ENCODE measurements at places on chromosomes 7 and 10. TPM values are rescaled to one million over a fixed set of nuclear protein-coding genes. Genes with fewer than 3 reads are reported as not detected.
A peak's percentile ranks its signal among the peaks of the same experiment; 100 is the strongest.

GRCh38 chr7:37659971-37660565, 23.5 kb upstream of the GPR141 start:
- DNase-seq = no peak

- DNase-seq = no peak
Observed at GRCh38 chr7:141317033-141317585, 234.1 kb upstream of the AGK start.

DNA sequence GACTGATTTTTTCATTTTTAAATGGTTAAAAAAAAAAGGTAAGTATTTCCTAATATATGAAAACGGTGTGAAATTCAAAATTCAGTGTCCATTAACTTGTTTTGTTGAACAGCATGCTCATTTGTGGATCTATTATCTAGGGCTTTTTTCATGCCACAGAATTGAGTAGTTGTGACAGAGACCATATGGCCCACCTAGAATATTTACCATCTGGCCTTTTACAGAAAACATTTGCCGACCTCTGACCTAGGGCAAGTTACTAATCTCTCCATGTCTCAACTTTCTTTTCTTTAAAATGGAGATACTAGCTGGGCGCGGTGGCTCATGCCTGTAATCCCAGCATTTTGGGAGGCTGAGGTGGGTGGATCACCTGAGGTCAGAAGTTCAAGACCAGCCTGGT, 41.3 kb downstream of the GRK5 start:
- DNase-seq = no peak

DNA sequence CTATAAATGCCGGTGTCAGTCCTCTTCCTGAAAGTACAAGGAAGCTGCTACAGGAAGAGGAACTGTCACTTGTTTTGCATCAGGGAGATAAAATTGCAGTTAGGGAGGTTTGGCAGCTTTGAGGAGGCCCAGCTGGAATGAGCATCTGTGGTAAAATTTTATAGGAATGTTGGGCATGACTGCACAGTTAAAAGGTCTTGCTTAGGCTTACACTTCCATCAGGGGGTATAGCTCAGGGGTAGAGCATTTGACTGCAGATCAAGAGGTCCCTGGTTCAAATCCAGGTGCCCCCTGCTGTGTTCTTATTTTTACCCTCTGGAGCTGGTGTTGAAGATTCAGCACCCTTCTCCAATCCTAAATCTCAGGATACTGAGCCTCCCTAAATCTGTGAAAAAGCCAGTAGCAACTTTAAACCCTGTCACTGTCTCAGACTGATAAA, 65.9 kb downstream of the ZNF467 start:
- no peak for DNase-seq

DNA sequence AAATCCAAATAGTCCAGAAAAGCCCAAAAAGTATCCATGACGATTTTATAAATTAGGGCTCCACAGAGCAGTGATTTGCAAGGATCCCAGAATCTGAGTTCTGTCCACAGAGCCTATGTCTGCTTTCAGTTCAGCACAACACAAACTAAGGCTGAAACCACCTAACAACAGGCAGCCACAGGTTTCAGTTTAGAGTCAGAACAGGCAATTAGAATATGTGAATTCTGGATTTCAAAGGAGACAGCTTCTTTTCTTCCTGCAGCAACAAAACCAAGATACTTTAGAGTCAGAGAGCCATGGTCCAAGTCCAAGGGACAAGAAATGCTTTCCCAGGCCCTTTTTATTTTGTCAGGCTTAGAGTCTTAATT, 23.6 kb downstream of the IFIT3 start:
- no peak for DNase-seq

DNA sequence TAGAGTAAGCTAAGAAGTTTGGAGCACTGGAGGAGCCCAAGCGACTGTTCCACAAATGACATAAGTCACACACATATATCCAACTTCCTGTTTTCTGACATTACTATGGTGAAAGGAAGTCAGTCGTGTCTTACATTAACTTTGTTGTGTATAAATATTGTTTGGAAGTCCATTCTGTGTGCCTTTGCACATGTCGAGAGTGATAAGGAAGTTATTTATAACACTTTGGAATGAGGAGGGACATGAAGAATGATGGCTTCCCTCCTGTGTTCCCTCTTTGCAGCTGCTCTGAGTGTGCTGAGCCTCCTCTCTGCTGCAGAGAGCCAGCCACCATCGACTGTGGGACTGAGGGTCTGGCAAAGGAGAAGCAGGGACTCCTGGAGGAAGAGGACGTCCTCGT, 40.4 kb upstream of the MGMT start:
- no peak for DNase-seq

- no peak for DNase-seq
Observed at GRCh38 chr7:130118294-130118693, 48.0 kb downstream of the KLHDC10 start.

GRCh38 chr7:64651203-64651602, 14.7 kb upstream of the ZNF107 start:
- DNase-seq = no peak

GRCh38 chr10:67306588-67307205, 380.9 kb downstream of the LRRTM3 start:
- DNase-seq = no peak

DNA sequence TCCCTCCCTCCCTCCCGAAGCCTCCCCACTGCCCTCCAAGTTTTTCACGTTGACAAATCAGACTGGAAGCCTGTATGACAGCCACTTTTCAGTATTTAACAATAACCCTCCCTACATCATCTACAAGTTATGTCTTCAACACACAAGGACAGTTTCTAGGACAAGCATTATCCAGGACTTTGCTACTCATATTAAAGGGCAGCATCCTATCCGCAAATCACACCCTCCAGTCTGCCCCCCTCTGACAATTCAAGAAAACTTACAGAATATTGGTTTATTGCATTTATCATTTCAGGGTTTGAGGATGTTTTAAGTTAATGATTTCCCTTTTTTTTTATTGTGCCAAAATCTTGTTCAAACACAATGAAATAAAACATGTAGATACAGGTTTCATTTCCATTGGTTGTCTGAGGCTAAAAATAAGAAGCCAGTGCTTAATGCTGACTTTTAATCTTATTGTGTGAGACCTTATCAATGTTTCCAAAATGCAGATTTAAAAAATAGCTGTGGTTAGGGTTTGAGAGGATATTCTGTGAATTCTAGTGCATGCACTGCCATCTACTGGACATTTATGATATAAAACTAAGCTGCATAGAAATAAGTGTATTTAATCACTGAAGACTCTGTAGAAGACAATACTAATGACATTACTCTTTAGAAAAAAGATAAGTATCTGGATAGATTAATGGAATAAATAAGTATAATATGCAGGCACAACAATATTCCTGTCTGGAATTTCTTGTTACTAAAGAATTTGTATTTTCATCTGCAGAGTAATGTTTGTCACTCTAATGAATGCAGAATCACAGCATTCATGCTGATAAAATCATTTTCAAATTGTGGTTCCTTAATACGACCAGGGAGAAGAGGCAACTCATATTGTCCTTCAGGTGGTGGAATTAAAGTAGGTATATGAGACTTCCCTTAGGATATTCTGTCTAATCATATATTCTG, 64.1 kb downstream of the CAV1 start:
- no peak for DNase-seq

DNA sequence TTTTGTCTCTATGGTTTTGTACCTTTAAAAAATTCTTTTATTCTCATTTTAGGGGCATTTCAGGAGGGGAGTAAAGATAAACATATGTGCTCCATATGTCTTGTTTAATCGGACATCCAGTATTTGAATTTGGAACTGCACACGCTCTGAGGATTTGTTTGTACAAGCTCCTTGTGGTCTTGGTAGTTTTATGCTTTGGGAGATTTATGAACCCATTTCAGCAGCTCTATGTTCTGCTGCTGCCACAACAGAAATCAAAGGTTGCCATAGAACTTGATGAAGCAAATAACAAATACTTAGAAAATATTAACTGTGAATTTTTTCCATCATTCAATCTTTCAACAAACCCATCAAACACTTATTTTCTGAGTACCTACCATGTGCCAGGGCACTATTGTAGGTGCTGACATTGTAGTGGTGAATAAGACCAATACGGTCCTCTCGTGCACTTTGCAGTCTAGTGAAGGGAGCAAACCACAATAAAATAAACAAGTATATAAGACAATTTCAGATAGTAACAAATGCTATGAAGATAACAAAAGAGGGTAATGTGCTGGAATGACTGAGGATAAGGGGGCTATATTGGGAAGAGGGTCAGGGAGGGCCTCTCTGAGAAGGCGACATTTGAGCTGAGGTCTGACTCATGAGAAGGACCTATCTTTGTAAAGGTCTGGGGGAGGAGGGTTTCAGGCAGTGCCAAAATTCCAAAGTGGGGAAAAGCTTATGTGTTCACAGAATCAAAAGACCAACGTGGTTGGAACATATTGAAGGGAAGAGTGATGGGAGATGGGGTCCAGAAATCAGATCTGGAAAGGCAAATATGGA, 30.4 kb downstream of the MYPN start:
- no peak for DNase-seq

GRCh38 chr7:31408140-31408729, 67.7 kb upstream of the NEUROD6 start:
- no peak for DNase-seq

GRCh38 chr7:40057292-40057691, 77.1 kb downstream of the MPLKIP start:
- no peak for DNase-seq

GRCh38 chr7:79132844-79133451, 320.5 kb downstream of the MAGI2 start:
- no peak for DNase-seq

DNA sequence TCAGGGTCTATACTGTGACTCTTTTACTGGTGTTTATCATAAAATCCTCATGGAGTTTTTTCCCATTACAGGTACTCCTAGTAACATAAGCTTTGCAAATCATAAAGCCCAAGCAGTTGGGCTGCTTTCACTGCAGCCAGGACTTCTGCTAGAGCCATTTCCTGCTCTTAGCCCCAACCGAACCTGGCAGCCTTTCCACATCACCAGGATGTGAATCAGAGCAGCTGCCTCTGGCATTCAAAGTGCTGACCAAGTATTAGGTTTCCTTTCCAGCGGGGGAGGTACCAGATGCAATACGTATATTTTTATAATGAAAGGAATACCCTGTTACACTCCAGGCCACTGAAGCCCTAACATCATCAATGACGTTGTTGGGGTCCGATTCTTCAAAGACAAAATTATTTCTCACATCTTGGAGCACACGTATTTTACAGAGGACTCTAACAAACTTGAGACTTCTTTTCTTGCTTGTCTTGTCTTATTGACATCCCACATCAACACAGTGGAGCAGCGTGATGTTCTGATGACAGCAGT, 3.6 kb upstream of the HTR5A start:
- peak; percentile 54 for DNase-seq

DNA sequence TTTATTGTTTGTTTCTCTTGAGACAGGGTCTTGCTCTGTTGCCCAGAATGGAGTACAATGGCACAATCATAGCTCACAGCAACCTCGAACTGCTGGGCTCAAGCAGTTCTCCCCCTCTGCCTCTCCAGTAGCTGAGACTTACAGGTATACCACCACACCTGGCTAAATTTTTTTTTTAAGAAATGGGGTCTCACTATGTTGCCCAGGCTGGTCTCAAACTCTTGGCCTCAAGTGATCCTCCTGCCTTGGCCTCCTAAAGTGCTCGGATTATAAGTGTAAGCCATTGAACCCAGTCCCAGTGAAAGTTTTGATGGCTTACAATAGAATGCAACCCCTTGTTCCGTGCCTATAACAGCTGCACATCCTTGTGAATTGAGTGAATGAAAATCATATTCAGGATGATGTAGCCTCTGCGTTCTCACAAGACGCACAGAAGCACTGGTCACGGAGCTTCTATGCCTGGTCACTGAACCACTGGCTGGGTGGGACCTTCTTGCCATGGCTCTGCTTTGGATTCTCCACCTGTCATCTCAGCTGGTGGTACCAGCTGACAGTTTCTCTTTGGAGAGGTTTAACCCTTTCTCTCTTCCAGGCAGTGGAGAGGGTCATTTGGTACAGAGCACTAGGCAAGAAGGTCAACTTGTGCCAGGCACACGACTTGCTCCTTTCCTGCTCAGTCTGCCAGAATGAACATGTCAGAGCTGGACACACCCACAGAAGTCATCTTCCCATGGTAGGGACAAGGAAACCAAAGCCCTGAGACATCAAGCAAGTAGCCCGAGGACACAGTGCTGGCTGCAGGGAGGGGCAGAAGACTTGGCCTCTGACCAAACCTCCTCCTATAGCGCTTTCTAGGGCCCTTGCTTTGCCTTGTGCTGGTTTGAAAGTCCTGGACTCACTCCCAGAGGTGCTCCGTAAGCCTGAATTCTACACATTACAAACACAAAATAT, 89.6 kb downstream of the ATXN7L1 start:
- no peak for DNase-seq

DNA sequence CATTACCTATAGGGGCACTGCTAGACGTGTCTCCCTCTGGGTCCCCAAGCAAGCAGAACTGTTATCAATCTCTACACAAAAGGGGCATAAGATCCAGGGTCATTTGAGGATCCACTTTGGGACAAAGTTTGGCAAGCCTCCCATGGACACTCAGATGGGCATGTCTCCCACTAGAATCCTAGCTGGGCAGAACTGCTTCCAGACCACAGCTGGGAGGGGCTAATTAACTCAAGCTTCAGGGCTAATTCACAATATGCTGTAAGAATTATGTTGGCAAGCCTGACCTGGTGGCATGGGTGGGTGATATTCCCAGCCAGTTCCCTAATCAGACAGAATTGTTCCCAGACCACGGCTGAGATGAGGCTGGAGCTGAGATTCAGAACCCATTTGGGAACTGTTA, 738.4 kb upstream of the FZD8 start:
- no peak for DNase-seq

- DNase-seq = no peak
Observed at GRCh38 chr10:17199351-17199804, 2.1 kb downstream of the TRDMT1 start.

- no peak for DNase-seq
Observed at GRCh38 chr7:68509603-68510002, 1088.7 kb upstream of the AUTS2 start.

GRCh38 chr10:63761243-63761642, 240.0 kb downstream of the REEP3 start:
- DNase-seq = no peak

OGDHL gene
- 0.26 TPM for total RNA-seq

BRAF gene
- total RNA-seq = 12.5 TPM

TRPV5 gene
- total RNA-seq = not detected

PROSER2 gene
- total RNA-seq = 6.5 TPM

C10orf143 gene
- 0.14 TPM for total RNA-seq

CYP2E1 gene
- total RNA-seq = 0.13 TPM

FAM180A gene
- total RNA-seq = not detected

UNC5B gene
- total RNA-seq = 8.0 TPM

SDHAF3 gene
- 7.5 TPM for total RNA-seq

EBF3 gene
- 0.14 TPM for total RNA-seq

SLC29A3 gene
- total RNA-seq = 0.95 TPM

PLXNA4 gene
- total RNA-seq = 12.5 TPM

DRGX gene
- total RNA-seq = not detected

LRGUK gene
- total RNA-seq = 0.07 TPM

CARD11 gene
- total RNA-seq = 18.4 TPM

CAMK2B gene
- total RNA-seq = 2.7 TPM

PHYHIPL gene
- total RNA-seq = not detected

CPEB3 gene
- 0.92 TPM for total RNA-seq
